ENCODE measurements at places on chromosomes 13 and 19.

- DNase-seq, result no peak
Observed at GRCh38 chr13:31441800-31442510, 242.2 kb downstream of the B3GLCT start.

DNA sequence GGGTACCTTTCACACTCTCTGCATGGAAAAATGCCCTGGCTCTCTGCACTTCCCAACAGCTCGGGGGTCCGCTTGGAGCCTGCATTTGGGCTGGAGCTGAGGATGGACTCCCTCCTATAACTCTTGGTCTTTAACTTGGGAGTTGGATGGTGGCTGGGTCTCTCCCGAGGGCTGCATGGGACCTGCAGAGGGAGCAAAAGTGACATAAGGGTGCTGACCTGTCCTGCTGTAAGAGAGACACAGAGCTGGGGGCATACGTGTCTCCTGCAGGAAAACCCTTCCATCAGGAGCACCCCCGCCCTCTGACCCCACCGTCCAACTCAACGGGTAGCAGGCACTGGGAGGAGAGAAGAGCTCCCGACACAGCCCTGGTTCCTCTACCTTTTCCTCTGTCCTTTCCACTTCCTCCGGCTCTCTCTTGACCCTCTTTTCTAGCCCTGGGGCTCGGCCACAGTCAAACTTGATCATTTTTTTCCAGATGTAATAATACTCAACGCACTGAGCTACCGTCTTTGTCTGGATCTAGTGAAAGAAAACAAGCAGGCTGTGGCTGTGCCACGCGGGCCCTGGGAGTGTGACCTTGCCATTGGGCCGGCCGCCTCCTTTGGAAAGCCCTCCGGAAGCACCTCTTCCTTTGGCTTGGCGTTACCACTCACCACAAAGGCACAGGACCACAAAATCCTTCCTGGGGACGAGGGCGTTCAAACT lies 6.8 kb upstream of the NAPA start:
- no peak for DNase-seq

DNA sequence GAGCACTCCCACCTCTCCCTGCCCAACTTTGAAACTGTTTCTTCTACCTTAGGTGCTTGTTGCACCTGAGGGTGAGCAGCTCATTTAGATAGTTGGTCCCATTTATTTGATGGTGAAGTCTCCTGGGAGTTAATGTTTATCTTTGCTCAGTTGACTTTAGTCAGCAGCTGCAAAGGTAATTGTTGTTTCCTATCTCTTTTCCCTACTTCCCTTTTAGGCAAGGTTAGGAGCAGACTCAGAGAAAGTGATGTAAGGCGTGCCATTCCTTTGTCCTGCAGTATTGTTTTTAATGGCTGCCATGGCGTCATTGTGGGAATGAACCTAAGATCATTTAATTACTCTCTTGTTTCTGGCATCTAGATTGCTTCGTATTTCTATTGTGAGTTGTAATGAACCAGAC lies 11.6 kb downstream of the AKAP11 start:
- no peak for DNase-seq

- DNase-seq, result peak; percentile 59
Observed at GRCh38 chr13:42377640-42378382, 105.9 kb downstream of the AKAP11 start.

DNA sequence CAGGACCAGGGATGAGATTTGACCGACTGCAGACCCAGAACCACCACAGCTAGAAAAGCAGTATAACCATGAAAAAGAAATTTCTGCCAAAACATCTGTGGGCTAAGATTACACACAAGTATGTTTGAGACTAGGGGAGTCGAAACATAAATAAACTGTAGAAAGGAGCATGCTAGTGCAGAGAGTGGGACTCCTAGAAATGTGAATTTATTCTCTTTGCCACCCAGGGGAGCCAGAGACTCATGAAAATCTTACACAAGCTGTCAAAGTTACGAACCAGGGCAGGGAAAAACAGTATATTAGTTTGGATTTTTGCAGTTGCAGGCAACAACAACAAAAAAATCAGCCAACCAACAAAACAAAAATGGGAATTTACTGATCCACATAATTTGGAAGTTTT lies 12.3 kb upstream of the HSPH1 start:
- DNase-seq, result no peak
